Gastrocnemius medialis (tissue), 4 donors: ENCODE measurements at places on chromosomes 11 and 22. TPM values are rescaled to one million over a fixed set of nuclear protein-coding genes. Genes with fewer than 3 reads are reported as not detected.
A peak's percentile ranks its signal among the peaks of the same experiment; 100 is the strongest.

BRSK2 gene
- not detected for total RNA-seq

SLC29A2 gene
- total RNA-seq, result 39.2 TPM

HINFP gene
- total RNA-seq, result 14.5 TPM

CDON gene
- 1.7 TPM for total RNA-seq

ANAPC15 gene
- total RNA-seq, result 39.3 TPM

TUB gene
- 0.94 TPM for total RNA-seq

CRYBA4 gene
- total RNA-seq, result not detected

INSC gene
- not detected for total RNA-seq

DNA sequence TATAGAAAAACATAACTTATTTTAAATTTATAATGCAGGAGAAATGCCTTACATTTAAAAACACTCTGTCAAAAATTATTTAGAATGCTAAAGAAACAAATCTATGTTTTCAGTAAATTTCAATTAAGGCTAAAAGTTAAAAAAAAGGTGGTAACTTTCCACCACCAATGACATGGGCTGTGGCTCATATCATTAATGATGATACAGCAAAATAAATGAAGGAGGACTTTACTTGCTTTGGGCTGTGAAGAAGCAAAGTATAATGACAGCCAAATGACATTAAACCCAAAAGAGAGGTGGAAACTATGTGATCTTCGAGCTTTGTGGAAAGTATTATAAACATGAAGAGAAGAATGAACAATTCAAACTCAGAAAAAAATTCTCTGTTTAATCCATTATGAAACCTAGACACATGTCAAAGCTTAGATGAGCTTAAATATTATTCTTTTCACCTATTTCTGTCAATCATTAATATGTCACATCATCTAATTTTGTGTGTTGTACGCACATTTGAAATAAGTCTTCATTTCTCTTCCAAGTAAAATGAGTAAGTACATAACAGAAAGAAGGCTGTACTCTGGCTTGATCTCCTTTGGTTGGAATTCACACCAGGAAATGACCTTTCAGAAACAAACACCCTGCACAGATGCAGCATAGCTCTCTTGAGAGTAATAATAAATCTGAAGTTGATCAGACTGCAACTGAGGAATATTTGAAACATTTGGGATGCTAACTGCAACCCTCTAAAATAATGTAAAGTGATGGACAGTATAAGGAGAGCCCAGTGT, 265.8 kb downstream of the TTC28 start:
- H3K4me1 ChIP-seq, result peaks cover 30% of the 10 kb centered on the region
- no peaks in the 10 kb centered on the region for H3K36me3 ChIP-seq
- DNase-seq, result no peak

DNA sequence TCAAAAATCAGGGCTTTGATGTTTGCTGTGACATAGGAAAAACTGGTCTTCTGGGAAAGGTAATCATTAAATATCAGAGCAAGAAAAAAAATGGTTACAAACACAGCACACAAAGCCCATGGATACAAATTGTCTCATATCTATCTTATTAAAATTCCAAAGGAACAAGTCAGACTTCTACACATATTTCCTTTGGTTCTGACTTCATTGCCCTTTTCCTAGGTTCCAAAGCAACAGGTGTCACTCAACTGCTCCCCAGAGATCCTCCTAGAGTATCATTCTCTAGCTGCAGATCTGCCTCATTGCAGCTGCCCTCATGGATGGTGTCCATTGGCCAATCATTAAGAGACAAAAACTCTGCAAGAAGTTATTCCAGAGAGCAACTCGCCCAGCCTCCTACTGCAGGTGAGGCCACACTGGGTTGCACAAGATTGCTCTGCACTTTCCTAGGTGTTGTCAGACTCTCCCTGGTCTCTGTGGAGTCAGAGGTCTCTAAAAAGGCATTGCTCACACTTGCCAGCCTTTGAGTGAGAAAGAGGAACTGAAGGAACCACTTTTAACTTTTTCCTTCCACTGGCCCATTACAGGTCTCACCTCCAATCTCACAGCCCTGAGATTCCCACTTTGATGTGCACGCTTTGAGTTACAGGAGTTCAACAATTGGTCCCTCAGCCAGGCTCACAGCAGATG, 5.7 kb downstream of the DRICH1 start:
- no peak for DNase-seq
- no peak overlapping the region for H3K4me3 ChIP-seq
- no peak overlapping the region for H3K27ac ChIP-seq
- H3K4me1 ChIP-seq, result peaks cover 6% of the 10 kb centered on the region

GRCh38 chr11:47669856-47670255, 27.5 kb upstream of the MTCH2 start:
- no peak overlapping the region for H3K27ac ChIP-seq
- DNase-seq, result no peak
- H3K4me3 ChIP-seq, result no peak overlapping the region

DNA sequence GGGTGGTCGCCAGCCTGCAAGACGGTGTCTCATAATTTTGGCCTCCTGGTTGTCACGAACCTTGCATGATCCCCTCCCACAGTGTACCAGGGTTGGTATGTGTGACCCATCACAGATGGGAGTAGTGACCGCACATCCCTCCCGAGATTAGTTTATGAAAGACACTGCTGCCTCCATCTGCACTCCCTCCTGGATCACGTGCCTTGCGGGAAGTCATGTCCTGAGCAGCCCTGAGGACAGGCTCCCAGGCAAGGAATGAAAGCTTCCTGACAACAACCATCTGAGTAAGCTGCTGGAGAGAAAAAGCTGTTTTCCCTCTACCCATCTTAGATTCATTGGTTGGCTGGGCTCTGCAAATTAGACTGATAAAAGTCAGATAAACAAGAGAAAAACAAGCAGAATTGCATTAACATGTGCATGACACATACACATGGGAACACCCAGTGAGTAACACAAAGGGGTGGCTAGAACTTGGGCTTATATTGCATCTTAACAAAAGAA, 14.4 kb upstream of the PAMR1 start:
- peaks cover 5% of the 10 kb centered on the region for H3K4me1 ChIP-seq
- H3K27me3 ChIP-seq, result no peaks in the 10 kb centered on the region
- no peak overlapping the region for H3K4me3 ChIP-seq
- peak; percentile 36 for DNase-seq
- H3K27ac ChIP-seq, result peak overlapping the region; percentile 37

GRCh38 chr11:128741916-128742315, 48.0 kb downstream of the FLI1 start:
- no peaks in the 10 kb centered on the region for H3K27me3 ChIP-seq
- no peaks in the 10 kb centered on the region for H3K4me1 ChIP-seq
- no peaks in the 10 kb centered on the region for H3K36me3 ChIP-seq
- no peak overlapping the region for H3K4me3 ChIP-seq

- no peaks in the 10 kb centered on the region for H3K4me1 ChIP-seq
- no peaks in the 10 kb centered on the region for H3K36me3 ChIP-seq
- H3K4me3 ChIP-seq, result no peak overlapping the region
- H3K27me3 ChIP-seq, result no peaks in the 10 kb centered on the region
Observed at GRCh38 chr22:43948836-43949406, 6.3 kb upstream of the SAMM50 start.
